ENCODE measurements at places on chromosomes 4 and X.

- DNase-seq: no peak
These were observed 101.0 kb downstream of the OPHN1 start for GRCh38 chrX:68332201-68332731.

DNA sequence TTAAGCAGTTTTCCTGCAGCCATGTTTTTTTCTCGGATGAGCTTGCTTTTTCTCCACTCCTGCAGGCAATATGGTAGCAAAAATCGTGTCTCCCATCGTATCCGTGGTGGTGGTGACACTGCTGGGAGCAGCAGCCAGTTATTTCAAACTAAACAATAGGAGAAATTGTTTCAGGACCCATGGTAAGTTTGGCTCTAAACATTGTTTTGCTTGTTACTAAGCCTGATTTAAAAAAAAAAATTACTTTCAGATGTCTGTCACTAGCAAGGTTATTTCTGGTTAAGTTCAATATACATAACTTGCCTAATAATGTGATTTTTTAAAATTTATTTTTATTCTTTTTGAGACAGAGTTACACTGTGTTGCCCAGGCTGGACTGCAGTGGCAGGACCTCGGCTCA lies 17.5 kb upstream of the GYG2 start:
- no peak for DNase-seq

DNA sequence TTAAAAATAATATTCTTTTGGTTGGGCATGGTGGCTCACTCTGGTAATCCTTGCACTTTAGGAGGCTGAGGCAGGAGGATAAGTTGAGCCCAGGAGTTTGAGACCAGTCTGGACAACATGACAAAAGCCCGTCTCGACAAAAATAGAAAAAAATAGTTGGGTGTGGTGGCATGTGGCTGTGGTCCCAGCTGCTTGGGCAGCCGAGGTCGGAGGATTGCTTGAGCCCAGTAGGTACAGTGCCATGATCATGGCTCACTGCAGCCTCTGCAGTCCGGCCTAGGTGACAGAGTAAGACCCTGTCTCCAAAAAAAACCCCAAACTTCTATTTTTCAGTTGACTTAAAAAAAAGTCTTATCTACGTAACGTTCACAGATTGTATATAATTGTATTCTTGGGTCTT lies 23.9 kb downstream of the UBE2K start:
- DNase-seq: no peak

DNA sequence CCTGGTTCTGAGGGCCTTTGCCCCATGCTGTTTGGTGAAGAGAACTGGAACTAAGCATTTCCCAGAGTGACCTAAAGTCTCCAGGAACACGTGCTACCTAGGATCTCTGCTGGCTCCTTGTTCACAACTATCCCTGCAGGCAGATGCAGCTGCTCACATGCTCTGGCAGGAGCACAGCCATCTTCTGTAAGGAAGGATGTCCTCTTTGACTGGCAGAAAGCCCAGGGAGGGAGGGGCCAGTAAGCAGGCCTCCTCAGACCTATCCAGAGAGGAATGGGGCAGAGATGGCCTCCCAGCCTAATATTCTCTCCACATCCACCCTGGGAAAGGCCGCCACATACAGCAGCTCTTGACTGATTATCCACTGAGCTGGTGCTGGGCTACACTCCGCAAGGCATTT lies 142.8 kb upstream of the EOLA2 start:
- no peak for DNase-seq

GRCh38 chr4:168857009-168857408 lies 153.0 kb downstream of the CBR4 start:
- no peak for DNase-seq

DNA sequence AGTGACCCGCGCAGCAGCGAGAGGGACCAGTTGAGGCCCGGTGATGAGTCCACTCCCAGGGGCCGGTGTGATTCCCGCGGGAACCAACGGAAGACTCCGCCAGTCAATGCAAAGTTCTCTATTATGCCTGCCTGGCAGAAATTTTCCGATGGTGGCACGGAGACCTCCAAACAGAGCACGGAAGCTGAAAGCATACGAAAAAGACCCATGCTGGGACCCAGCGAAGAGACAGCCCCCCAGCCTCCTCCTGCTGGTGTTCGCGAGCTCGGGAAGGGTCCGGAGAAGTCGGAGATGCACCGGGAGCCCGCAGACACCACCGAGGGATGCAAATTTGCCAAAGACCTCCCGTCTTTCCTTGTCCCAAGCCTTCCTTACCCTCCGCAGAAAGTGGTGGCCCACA lies 71.7 kb downstream of the AASDH start:
- DNase-seq: no peak
